Stimulated activated CD4-positive, alpha-beta T cell treated with anti-CD3 and anti-CD28 coated beads, Interleukin-1b, Interleukin-23, amount 100 ng/mL, for 1 hour (primary cell): ENCODE measurements at places on chromosomes 7 and 10.

DNA sequence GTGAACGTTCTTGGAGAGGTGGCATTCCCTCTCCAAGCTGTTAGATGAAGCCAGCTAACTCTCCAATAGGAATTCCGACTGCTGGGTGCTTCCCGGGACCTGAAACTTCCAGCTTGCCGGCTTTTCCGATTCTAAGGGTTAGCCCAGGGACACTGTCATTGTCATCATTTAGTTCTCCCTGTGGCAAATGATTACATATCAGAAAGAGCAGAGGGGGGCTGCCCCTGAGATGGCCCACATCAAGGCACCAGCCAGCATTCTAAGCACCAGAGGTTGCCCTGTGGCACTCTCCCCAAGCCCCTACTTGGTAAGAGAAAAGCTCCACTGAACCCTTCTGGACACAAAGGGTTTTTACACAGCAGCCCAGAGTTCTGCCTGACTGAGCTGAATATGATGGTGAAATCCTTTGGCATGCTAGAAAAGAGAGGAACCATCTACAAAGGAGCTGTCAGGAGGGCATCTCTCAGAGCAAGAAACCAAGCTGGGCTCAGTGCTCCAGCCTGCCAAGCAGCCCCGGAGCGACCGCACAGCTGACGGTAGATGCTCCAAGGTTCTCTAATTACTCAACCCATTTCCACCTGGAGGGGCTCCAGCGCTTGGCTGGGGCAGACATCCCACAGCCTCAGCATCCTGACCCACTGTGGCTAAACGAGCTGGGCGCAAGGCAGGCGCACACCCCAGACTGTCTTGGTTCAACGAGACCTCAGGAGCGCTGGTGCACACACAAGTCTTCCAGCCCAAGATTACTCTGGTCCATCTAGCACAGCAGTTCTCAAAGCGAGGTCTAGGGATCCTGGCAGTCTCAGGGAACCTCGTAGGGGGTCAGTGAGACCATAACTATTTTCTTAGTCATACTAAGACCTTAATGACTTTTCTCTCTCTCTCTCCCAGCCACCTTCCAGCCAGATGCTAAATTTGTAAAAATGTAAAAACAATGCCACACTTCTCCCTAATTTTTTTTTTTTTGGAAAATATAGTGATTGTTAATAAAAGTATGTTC, 160.5 kb downstream of the GFRA1 start:
- DNase-seq: no peak

DNA sequence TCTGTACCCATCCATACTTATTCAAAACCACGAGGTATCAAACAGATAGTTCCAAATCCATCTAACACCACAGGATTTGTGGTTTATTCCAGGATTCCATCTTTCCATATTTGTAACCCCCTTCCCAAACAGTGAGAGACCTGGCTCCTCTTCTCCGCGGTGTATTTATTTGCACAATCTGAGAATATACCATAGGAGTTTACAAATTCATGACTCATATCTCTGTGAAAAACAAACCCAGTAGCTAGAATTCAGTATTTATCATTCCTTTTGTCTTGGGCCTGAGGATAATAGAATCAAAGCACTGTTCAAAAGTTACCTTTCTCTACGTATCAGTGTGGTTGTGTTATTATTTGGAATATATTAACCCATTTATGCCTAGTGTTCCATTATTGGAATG, 31.9 kb downstream of the PDSS1 start:
- no peak for DNase-seq

- no peak for DNase-seq
Measured at GRCh38 chr10:59984415-59984814, 78.1 kb upstream of the CCDC6 start.

DNA sequence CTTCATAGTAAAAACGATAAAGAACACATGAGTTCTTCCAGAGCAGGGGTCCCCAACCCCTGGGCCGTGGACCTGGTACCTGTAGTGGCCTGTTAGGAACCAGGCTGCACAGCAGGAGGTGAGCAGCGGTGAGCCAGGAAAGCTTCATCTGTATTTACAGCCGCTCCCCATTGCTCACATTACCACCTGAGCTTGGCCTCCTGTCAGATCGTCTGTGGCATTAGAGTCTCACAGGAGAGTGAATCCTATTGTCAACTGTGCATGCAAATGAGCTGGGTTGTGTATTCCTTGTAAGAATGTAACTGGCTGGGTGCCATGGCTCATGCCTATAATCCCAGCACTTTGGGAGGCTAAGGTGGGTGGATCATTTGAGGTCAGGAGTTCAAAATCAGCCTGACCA, 229.5 kb downstream of the CNTNAP2 start:
- DNase-seq: no peak
